Lung microvascular endothelial cell (primary cell): ENCODE measurements at places on chromosomes 7 and 10.
A peak's percentile ranks its signal among the peaks of the same experiment; 100 is the strongest.

DNA sequence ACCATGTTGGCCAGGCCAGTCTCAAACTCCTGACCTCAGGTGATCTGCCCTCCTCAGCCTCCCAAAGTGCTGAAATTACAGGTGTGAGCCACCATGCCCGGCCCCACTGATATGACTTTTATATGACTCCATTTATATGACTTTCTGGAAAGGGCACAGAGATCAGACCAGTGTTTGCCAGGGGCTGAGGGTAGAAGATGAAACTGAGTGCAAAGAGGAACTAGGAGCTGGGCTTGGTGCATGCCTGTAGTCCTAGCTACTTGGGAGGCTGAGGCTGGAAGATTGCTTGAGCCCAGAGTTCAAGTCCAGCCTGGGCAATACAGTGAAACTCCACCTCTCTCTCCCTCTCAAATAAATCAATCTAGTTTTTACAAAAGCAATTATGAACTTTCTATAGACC, 7.5 kb downstream of the BRAF start:
- DNase-seq: no peak

DNA sequence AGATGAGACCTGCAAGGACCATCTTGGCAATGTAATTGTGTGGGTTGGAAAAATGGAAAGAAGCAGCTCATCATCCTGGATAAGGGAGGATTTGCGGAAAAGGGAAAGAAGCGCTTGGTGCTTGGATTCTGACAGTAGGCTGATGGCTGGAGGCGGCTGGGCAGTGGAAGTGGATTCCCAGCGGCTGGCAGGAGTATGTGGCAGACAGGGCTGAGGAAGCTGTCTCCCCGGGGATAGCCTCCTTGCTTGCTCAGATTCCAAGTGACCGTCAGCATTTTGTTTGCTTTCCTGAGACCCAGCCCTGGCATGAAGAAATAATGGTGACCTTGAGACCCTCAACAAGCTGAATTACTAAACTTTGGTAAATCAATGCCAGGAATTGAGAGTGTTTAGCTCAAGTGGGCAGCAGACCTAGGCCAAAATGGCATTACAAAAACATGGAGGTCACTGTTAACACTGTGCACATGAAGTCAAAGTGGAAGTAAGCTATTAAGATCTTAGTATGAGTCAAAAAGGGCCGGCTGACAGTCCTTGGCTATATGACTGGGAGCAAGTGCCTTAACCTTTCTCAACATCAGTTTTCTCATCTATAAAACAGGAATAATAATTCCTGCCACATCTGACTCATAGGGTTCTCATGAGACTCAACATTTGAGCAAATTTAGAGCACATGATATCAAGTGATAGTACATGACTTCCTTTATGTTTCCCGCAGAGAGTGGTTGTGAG, 21.3 kb downstream of the SLC25A28 start:
- no peak for DNase-seq

DNA sequence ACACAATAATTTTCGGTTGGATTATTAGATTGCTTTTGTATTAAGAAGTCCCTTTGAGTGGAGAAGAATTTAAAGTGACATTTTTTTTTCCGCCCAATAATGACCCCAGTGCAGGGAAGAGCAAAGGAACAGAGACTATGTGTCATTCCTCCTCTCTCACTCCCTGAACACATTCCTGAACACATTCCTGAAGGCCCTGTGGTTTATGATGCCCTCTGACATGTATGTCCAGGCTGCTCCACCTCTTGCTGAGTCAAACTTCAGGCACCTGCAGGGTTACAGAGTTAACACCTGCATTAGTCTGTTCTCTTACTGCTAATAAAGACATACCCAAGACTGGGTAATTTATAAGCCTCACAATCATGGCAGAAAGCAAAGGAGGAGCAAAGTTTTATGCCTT, 704.0 kb upstream of the LRRN3 start:
- no peak for DNase-seq

- DNase-seq: no peak
Observed at GRCh38 chr7:46651070-46651469, 730.0 kb upstream of the IGFBP3 start.

DNA sequence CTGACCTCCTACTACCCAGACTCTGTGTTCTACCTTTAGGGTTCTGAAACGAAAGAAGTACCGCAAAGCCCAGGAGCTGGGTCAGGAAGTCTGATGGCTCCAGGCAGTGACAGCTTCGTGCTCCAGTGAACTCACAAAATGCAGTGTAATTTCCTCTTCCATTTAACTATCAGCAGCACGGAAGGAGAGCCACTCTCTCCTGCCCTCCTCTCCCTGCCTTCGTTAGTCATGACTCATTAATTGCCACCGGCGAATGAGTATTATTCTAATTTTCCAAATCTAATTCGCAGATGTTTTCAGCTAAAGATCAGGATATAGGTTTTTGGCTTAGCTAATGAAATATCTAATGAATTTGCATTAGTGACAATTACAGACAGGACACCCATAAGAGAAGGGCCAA, 1262.0 kb downstream of the TYW1 start:
- no peak for DNase-seq

GRCh38 chr10:115129752-115130151, 36.6 kb downstream of the ATRNL1 start:
- peak; percentile 64 for DNase-seq

DNA sequence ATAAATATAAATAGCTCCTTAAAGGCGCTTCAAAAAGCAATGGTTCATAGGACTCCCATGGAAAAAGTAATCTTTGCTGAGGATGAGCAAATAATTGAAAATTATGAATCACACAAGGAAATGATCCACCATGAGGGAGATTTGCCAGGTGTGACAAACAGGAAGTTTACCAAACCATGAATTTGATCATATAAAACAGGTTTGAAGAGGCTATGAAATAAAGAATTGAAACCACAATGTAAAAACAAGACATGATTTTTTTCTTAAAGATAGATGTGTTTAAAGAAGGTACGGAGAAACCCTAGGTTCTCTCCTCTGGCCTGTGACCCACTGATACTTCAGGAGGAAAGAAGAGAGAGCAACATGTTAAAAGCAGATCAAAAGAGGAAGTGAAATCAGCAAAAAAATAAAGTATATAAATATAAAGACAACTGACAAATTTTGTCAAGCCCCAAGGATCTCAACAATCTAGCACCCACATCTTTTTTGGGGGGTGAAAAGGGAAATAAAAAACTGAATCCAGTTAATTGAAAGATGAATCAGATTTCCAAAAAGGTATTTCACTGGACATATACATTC, 111.3 kb upstream of the ASAH2 start:
- peak; percentile 29 for DNase-seq

GRCh38 chr7:149217570-149217969, 21.9 kb upstream of the ZNF212 start:
- peak; percentile 49 for DNase-seq

DNA sequence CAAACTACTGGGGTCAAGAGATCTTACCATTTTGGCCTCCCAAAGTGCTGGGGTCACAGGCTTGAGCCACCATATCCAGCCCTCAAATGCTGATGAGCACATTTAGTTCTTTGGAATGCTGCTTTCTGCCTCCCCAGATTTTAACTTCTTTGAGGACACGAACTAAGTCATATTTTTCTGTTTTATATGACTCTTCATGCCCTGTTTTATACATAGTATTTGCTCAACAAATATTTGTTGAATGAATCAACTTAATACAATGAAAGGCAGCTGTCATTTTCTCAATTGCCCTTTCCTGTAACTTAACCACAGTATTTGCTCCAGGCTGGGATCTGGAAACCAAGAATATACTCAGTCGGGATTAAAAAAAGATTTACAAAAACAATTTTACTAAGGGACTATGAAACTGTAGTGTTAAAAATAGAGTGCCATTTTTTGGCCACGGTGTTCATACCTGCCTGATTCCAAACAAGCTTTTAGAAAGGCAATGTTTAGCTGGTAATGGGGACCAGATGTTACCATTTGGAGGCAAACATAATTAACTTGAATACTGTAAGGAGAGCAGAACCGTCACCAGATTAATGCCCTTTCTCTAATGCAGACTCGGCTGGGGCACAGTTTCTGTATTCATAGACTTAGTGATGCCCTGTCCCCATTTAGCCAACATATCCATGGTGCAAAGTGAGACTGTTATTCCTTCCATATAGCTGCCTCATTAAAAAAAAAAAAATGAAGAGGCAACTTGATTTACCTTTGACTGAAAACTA, 117.6 kb downstream of the NRP1 start:
- no peak for DNase-seq

GRCh38 chr7:55134359-55134725, 115.5 kb downstream of the EGFR start:
- DNase-seq: no peak

DNA sequence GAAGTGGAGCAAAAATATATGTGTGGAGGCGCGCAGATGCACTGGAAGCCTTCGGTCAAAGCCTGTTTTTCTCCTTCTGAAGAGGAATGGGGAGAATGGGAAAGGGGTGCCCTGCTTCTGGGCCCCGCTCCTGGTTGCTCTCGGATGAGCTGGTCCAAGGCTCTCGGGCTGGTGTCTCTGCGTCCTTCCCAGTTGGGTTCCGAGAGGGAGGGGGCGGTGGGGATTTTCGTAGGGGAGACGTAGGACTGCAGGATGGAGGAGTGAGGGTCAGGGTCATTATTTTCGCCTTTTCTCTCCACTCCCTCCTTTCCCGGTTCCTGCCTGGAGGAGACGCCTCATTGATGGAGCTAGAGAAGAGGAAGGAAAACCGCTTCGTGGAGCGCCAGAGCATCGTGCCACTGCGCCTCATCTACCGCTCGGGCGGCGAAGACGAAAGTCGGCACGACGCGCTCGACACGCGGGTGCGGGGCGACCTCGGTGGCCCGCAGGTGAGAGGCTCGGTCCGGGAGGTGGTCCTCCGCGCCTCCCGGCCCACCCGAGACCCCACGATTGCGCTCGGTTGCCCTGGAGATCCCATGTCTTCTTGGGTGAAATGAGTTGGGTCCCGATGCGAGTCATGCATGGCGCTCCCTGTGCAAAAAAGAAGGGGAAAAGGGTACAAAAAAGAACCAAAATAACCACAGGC, 790 bp downstream of the ADAM22 start:
- DNase-seq: peak; percentile 10

- no peak for DNase-seq
Observed at GRCh38 chr10:72122221-72122620, 33.9 kb upstream of the SPOCK2 start.

- DNase-seq: no peak
Observed at GRCh38 chr7:84021292-84021908, 173.2 kb downstream of the SEMA3A start.

- DNase-seq: no peak
Observed at GRCh38 chr7:49400891-49401550, 372.4 kb upstream of the VWC2 start.

DNA sequence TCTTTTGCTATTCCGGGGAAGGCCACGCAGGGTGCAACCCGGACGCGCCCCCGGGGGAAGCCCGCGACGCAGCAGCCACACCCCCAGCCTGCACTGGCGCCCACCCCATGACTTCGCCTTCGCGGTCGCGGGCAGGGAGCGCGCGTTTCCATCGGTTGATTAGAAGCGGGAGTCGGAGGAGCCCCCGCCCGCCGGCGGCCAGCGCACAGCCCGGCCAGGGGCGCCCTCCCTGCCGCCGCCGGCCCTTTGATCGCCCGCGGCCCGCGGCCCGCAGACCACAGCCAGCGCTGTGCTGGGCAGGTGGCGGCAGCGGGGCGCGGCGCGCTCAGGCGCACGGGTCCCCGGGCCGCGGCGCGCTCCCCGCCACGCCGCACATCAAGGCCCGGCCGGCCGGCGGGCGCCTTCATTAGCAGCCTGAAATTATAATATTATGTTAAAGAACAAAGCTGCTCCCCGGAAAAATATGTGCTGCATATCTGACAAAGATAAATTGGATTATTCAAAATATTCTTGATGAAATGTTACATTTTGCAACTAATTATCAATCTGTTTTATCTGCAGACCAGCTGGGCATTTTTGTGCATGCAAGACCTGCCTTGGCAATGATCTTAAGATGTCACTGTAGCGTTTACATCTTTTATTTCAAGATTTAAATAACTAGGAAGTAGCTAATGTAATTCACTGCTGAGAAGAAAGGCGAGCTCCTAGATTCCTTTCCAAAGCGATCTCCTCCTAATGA, 160.7 kb upstream of the MKI67 start:
- DNase-seq: no peak

- DNase-seq: no peak
Observed at GRCh38 chr7:90503367-90503766, 33.9 kb downstream of the PTTG1IP2 start.

- no peak for DNase-seq
Observed at GRCh38 chr7:39248041-39248691, 270.5 kb downstream of the POU6F2 start.
